ENCODE measurements at places on chromosomes 4 and X. TPM values are rescaled to one million over a fixed set of nuclear protein-coding genes. Genes with fewer than 3 reads are reported as not detected.

Gene PRRG3
- total RNA-seq, result not detected

Gene RAB41
- total RNA-seq, result not detected

Gene HOPX
- 88.5 TPM for total RNA-seq

Gene VSIG1
- total RNA-seq, result not detected

- no peak for DNase-seq
- H3K27me3 ChIP-seq, result no peaks in the 10 kb centered on the region
- no peaks in the 10 kb centered on the region for H3K4me1 ChIP-seq
- peaks cover 10% of the 10 kb centered on the region for H3K36me3 ChIP-seq
- H3K4me3 ChIP-seq, result no peak overlapping the region
- no peak overlapping the region for H3K27ac ChIP-seq
Observed at GRCh38 chr4:119523399-119523798, 105.2 kb downstream of the PDE5A start.

- H3K36me3 ChIP-seq, result no peaks in the 10 kb centered on the region
- H3K4me3 ChIP-seq, result no peak overlapping the region
- peaks cover 2% of the 10 kb centered on the region for H3K27me3 ChIP-seq
- no peak overlapping the region for H3K27ac ChIP-seq
- no peaks in the 10 kb centered on the region for H3K4me1 ChIP-seq
- DNase-seq, result no peak
Observed at GRCh38 chr4:52102587-52102986, 51.5 kb downstream of the SPATA18 start.

GRCh38 chr4:94669672-94670664, 87.8 kb upstream of the BMPR1B start:
- no peak overlapping the region for H3K4me3 ChIP-seq
- no peak for DNase-seq
- H3K4me1 ChIP-seq, result no peaks in the 10 kb centered on the region
- no peaks in the 10 kb centered on the region for H3K36me3 ChIP-seq
- no peaks in the 10 kb centered on the region for H3K27me3 ChIP-seq

- H3K27me3 ChIP-seq, result no peaks in the 10 kb centered on the region
- H3K36me3 ChIP-seq, result no peaks in the 10 kb centered on the region
- H3K27ac ChIP-seq, result no peak overlapping the region
- H3K4me1 ChIP-seq, result no peaks in the 10 kb centered on the region
- no peak for DNase-seq
- no peak overlapping the region for H3K4me3 ChIP-seq
Observed at GRCh38 chr4:140996766-140997165, 136.5 kb downstream of the RNF150 start.

- no peaks in the 10 kb centered on the region for H3K27me3 ChIP-seq
- no peaks in the 10 kb centered on the region for H3K4me1 ChIP-seq
- no peak for DNase-seq
- H3K36me3 ChIP-seq, result no peaks in the 10 kb centered on the region
Observed at GRCh38 chrX:19212037-19212436, 89.8 kb upstream of the ADGRG2 start.

GRCh38 chr4:68951078-68951805, at the start of gene UGT2A3:
TSS of gene UGT2A3 (minus strand) at chr4:68951804. CDS start at chr4:68951760, 44 bp downstream.
- H3K27me3 ChIP-seq, result no peaks in the 10 kb centered on the region
- no peaks in the 10 kb centered on the region for H3K4me1 ChIP-seq
- no peaks in the 10 kb centered on the region for H3K36me3 ChIP-seq
- H3K4me3 ChIP-seq, result no peak within 1 kb of the TSS
- no peak within 1 kb of the TSS for H3K27ac ChIP-seq

- DNase-seq, result no peak
- no peaks in the 10 kb centered on the region for H3K4me1 ChIP-seq
- no peaks in the 10 kb centered on the region for H3K27me3 ChIP-seq
- no peak overlapping the region for H3K4me3 ChIP-seq
- no peaks in the 10 kb centered on the region for H3K36me3 ChIP-seq
- H3K27ac ChIP-seq, result no peak overlapping the region
Observed at GRCh38 chrX:29858714-29859113, 356.6 kb upstream of the MAGEB2 start.

GRCh38 chr4:27007507-27007906, 146.9 kb downstream of the STIM2 start:
- no peak overlapping the region for H3K4me3 ChIP-seq
- peaks cover 26% of the 10 kb centered on the region for H3K4me1 ChIP-seq
- no peak overlapping the region for H3K27ac ChIP-seq
- no peak for DNase-seq
- H3K36me3 ChIP-seq, result peaks cover 29% of the 10 kb centered on the region

Data from activated CD4-positive, alpha-beta T cell treated with anti-CD3 and anti-CD28 coated beads, Interleukin-2, amount 10 ng/mL, durations not matched to agents 24 days and 14 days (primary cell).